Umbilical cord (tissue), 2 donors: ENCODE measurements at places on chromosomes 5 and 9.

- peak; percentile 29 for DNase-seq
Observed at GRCh38 chr5:75057561-75057960, 5.2 kb upstream of the GCNT4 start.

GRCh38 chr5:73946278-73946677 lies 320.3 kb downstream of the ARHGEF28 start:
- DNase-seq, result no peak

DNA sequence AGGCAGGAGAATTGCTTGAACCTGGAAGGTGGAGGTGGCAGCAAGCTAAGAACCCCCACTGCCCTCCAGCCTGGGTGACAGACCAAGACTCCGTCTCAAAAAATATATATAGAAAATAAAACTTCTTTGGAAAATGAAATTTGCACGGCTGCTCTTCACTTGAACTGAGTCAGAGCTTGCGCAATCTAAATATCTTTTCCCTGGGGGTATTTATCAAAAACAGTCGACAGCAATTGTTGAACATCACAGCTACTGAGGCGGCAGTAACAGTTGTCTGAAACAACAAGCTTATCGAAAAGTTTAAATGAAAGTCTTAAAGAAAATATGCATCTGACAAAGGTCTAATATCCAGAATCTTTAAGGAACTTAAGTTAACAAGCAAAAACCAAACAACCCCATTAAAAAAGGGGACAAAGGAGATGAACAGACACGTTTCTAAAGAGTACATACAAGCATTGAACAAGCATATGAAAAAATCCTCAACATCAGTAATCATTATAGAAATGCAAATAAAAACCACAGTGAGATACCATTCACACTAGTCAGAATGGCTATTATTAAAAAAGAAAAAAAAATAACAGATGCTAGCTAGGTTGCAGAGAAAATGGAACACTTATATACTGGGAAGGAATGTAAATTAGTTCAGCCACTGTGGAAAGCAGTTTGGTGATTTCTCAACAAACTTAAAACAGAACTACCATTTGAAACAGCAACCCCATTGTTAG lies 153.6 kb upstream of the CDH9 start:
- DNase-seq, result no peak

DNA sequence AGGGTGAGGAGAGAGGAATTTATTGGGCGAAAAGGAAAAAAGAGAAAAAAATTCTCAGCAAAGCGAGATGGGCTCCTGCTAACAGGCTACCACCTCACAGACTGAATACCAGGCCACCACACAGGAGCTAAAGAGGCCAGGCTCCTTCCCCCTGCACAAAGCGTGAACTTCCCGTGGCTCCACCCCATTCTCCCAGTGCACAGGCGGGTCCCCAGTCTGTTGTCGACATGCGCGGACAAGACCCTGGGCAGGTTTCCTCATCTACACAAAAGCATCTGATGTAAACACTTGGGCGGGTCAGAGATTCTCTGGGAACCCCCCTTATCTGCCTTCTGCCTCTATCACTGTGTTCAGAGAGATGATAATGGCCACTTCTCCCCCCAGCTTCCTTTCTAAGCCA lies 34.2 kb downstream of the IL31RA start:
- no peak for DNase-seq

DNA sequence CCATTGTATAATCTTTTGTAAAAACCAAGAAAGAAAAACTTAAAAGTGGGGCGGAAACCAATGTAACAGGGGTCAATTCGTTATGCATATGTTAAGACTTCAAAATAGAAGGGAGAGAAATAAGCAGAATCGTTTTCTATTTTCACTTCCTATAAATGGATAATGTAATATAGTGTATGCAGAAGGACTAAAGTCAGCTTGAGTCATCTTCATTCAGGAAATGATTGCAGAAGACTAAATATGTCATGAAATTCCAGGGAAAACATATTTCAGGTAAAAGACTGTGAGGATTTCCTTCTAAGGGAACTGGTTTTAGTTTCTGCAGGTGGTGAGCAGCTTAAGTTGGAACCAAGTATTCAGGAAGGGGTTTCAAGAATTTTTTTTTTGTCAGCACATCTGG lies 753.3 kb downstream of the IRX1 start:
- no peak for DNase-seq

DNA sequence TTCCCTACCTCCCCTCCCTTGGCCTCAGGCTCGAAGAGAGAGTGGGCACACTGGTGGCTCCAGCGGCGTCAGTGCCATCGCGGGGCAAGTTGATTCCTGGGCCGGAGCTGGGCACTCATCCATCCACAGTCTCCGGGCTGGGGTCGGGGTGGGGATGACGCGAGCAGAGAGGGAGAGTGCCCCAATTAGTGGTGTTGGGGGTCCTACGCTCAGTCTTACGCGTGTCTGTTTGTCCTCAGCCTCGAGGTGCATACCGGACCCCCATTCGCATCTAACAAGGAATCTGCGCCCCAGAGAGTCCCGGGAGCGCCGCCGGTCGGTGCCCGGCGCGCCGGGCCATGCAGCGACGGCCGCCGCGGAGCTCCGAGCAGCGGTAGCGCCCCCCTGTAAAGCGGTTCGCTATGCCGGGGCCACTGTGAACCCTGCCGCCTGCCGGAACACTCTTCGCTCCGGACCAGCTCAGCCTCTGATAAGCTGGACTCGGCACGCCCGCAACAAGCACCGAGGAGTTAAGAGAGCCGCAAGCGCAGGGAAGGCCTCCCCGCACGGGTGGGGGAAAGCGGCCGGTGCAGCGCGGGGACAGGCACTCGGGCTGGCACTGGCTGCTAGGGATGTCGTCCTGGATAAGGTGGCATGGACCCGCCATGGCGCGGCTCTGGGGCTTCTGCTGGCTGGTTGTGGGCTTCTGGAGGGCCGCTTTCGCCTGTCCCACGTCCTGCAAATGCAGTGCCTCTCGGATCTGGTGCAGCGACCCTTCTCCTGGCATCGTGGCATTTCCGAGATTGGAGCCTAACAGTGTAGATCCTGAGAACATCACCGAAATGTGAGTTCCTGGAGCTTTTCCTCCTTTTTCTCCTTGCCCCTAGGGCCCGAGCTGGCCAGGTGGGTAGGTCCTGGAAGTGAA lies 861 bp downstream of the NTRK2 start:
- DNase-seq, result peak; percentile 27

DNA sequence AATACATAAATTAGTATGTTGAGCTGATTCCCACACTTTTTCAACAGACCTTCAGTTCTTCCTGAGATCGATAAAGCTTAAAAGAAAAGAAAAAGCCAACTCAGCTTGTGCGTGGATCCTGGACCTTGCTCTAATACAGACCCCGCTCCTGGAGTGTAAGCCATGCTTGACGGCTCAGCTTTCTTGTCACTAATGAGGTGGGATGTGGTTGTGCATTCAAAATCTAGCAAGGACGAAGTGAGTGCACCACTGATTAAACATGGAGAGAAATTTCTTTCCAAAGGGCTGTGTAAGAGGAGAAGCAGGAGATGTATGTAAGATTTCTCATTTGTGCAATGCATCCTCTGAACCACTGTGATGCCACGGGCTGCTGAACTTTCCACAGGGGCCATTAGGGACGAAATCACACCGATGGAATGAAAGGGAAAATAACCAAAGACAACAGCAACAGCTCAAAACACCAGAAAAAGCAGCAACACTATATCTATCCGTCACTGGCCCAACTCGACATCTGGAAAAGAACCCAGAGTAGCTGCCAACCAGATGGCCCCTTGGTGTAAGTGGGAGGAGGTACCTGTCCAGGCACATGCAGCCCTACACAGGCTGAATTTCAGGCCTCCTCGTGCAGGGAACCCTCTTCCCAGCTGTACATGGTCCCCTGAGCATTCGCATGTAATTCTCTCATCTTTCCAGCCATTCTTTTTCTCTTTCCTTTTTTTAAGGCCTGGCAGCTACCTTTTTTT lies 178.9 kb downstream of the SREK1 start:
- DNase-seq, result peak; percentile 50

DNA sequence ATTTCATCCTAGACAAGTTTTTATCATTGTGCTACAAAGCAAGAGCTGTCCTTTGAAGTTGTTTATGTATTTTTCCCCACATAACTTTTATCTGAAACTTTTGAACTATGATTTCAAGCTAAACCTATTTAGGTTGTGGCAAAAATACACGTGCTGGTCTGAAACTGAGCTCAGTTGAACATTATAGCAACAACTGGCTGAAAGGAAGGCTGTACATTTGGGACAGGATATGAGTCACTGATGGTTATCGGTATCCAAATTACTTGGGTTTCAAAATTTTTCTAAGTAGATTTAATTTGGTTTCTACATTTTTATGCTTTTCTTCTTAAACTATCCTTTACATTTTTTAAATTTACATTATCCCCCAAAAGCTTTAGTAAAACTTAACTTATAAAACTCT lies 627.3 kb upstream of the NUDT12 start:
- DNase-seq, result no peak

DNA sequence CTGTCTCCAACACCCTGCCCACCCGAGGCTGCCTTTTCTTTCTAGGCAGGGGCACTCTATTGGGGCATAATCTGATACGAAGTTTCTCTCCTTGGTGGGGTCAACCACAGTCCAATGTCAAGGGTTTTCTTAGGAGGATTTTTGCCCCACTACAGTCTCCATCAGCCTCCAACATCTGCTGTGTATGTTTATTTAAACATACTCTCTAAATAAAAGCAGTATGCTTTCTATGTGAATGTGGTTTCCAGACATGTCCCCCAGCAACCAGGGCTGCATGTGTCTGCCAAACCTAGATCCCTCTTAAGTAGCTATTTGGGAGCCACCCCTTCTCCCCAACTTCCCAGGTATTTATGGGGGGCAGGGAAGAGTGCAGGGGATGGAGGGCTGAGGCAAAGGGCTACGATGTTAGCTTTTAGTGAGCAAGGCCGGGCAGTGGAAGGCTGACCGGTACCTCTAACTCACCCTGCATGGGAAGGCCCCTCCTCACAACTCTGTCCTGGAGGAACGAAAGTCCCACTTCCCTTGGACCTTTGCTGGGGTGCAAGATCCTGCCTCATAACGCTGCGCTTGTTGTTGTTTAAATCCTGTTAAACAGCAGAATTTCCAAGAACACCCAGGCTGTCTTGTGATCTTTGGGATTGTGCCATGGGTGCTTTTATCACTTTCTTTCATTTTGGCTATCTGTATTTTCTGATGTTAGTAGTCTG lies 75.4 kb downstream of the NREP start:
- peak; percentile 50 for DNase-seq

GRCh38 chr5:149586708-149587318 lies 5.5 kb downstream of the ARHGEF37 start:
- peak; percentile 14 for DNase-seq

- DNase-seq, result no peak
Observed at GRCh38 chr9:113919382-113919781, 43.3 kb downstream of the ZNF618 start.

DNA sequence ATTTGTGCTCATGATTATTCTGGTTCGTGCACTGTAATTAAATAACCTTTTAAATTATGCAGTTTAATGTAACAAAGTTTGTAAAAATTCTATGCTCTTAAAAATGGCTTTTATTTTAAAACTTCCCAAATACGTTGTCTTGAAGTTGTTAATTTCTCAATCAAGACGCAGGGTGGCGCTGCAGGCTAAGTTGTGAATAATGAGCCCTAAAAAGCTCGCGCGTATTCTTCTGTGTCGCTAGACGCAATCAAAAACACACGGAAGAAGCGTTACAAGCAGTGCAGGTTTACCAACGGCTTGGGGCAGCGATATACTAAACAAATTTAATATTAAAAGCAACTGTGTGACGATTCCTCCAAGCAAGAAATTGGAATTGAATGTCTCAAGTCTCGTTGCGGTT lies at the start of gene PCDHB4:
Gene PCDHB4 (plus strand): TSS at position 256 of the 400 bp plus-strand sequence. CDS start 181 bp downstream, outside the sequence.
- DNase-seq, result no peak

GRCh38 chr5:31663519-31663918 lies 24.6 kb downstream of the PDZD2 start:
- DNase-seq, result no peak

DNA sequence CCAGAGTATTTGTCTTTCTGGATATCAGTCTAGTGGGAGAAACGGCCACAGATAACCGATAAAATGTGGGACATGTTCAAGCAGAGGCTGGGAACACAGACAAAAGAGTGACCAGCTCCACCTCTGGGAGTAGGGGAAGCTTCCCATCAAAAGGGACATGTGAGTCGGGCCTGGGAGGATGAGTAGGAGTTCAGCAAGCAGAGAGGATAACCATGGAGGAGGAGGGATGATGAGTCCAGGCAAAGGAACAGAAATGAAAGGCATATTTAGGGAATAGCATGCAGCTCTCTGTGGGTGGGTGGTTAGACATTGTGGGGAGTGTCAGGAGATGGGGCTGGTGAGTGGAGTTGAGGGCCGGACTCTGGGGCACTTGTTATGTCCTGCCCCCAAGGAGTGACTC lies 61.5 kb downstream of the ERGIC1 start:
- no peak for DNase-seq

GRCh38 chr5:181052672-181053487 lies 12.8 kb downstream of the BTNL9 start:
- DNase-seq, result peak; percentile 1

DNA sequence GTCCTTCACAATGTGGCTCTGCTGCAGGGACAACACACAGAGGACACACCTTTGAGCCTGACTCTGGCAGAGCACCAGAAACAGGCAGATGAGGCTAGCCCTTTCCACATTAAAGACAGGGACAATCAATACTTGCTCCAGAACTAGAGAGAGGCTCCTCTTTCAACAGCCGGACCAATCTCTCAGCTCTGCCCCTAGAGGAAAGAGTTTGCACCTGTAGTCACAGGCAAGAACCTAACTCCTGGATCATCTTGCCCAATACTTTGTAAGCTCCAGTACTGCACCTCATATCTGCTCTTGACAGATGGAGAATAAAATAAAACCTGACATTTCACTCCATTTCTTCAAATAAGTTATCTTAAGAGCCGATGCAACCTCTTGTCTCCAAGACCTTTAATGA lies 52.1 kb downstream of the EPB41L4A start:
- no peak for DNase-seq

GRCh38 chr5:53035868-53036381 lies 46.8 kb downstream of the ITGA2 start:
- DNase-seq, result no peak

GRCh38 chr5:112923988-112924387 lies 2.0 kb upstream of the REEP5 start:
- DNase-seq, result no peak

DNA sequence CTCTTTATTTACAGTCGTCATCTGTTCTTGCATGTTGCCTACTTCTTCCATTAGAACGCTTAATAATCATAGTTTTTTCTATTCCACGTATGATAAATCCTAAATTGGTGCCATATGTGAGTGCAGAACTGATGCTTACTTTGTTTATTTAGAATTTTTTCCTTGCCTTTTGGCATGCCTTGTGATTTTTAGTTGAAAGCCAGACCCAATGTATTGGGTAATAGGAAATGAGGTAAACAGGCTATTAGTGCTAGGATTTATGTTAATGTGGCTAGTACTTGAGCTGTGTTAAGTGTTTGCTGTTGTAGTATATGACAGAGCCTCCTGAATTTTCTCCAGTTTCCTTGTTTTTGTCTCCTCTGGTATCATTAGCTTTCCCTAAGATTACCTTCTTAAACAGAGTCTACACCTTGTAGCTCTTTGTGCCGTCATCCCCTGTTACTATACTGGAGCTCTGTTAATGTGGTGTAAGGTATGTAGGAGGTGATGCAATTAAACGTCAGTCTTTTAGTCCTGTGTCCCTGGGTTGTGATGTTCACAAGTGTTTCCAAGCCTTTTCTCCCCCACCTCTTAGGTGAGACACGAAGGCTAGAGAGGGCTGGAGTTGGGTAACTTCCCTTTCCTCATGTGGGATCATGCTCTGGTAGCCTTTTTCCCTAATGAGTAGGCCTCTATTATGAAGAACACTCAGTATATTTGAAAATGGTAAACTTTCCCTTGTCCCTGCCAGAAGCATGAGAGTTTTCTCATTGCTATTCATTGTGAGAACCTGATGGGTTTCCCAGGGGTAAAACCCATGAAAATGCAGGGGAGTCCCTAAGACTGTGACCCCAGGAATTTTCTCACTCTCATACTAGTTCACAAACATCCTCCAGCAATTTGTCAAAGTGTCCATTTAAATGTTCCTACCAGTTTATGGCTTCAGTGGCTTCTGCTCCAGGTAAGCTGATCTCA lies 21.2 kb downstream of the SPATA31D3 start:
- DNase-seq, result no peak
